Stimulated activated CD4-positive, alpha-beta T cell treated with anti-CD3 and anti-CD28 coated beads, Interleukin-2, amount 100 ng/mL, for 48 hours (primary cell): ENCODE measurements at places on chromosomes 12 and 14.

DNA sequence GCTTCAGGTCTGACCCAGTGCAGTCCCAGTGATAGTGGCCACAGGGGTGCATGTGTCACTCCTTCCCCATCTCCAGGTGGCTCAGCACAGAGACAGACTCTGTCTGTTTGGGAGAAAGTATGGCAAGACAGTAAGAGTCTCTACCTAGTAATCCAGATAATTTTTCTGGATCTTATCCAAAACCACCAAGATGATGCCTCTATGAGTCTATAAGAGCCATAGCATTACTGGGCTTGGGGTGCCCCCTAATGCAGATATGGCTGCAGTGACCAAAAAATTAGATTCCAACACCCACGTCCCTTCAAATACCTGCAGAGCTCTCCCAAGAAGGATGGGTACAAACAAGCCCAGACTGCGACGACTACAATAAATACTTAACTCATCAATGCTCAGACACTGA is 123.8 kb downstream of the GRIP1 start:
- DNase-seq, result no peak

DNA sequence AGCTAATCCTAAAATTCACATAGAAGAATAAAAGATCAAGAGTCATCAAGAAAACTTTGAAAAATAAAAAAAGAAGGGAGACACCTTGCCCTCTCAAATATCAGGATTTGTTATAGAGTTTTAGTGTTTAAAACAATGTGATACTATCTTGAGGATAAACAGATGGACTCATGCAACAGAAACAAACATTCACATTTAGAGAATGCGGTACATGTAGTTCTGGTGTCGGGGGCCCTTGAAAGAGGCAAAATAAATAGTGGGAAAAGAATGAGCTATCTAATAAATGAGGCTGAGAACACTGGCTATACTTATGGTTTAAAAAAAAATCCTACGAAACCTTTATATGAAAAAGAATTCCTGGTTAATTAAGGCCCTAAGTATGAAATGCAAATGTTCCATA is 127.7 kb downstream of the LLPH start:
- no peak for DNase-seq

DNA sequence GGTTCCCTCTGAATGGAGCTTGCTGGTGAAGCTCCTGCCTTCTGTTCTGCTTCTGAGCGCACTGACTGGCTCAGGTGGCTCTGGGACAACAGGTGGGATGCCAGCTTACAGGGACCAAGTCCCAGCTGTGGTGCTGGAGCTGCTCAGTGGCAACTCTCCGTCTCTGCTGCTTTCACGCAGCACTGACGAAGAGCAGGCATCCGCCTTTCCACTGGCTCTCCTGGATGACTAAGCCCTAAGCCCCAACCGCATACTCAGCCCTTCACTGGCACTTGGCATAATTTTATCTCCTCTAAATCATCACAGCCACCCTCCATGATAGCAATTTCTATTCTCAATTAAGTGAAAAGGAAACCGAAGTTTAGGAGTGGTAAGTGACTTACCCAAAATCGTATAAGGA is 3.7 kb upstream of the RTL1 start:
- no peak for DNase-seq

GRCh38 chr12:28316049-28316448 is 125.8 kb downstream of the CCDC91 start:
- DNase-seq, result no peak

DNA sequence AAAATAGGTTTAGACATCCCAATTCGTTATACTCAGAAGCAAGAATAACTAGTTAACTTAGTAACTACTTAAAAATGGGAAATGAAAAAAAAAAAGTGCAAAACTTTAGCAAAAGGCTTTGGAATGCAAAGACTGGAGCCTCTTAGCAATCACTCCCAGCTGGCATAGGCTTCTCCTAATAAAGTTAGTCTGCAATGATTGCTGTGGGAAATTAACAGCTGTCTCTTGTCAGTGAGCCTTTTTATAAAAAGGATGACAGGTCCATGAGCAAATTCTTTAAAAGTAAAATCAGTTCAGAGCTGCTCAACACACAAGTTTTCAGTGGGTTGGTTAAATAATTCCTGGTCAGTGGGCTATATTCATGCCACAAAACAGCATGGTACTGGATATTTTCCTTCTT is 7.4 kb upstream of the SYCP3 start:
- DNase-seq, result no peak

DNA sequence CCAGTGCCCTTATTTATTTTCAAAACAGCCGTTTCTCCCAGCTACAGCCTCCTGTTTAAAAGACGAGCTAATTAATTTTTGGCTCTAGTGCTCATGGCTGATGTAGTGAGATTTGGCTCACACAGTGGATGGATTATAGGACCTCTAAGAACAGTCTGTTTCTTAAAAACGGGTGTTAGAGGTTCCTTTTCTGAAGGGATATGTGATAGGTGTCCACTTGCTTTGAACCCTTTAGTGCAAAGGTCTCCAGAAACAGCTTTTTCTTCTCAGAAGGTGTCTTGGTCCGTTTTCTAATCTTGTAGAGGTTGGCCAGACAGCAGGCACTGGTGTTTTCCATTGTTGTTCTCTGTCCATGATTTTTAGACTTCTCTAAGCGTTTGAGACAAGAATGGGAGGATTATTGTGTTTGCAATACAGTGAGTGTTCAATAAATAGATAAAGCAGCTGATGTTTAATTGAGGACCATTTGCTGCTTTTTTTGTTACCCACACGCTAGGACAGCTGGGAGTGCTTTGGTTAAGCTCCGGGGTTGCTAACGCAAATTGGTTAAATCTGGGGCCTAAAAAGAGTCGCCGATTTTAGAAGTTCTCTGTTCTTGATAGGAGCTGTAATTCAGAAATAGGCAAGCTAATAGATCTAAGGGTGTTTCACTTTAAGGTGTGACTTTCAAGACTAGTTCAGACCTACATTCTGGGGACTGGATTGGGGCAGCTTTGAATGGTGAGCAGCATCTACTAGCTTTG is 1.0 kb downstream of the BORCS5 start:
- DNase-seq, result no peak

- no peak for DNase-seq
Measured at GRCh38 chr14:96094211-96094610, 55.0 kb downstream of the C14orf132 start.

GRCh38 chr12:45933504-45933903 is 56.9 kb downstream of the SCAF11 start:
- no peak for DNase-seq

DNA sequence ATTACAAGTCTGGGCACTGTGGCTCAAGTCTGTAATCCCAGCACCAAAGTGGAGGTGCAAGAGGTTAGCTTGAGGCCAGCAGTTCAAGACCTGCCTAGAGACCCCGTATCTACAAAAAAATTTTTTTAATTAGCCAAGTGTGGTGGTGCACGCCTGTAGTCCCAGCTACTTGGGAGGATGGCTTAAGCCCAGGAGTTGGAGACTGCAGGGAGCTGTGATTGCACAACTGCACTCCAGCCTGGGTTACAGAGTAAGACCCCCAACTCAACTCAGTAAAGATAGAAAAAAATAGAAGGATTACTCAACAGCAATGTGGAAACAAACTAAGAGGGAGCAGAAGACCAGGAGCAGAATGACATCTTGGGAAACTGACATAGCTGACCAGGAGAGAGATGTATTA is 13.3 kb downstream of the SBNO1 start:
- DNase-seq, result no peak

GRCh38 chr12:28053564-28053963 is 81.0 kb upstream of the PTHLH start:
- DNase-seq, result no peak

- no peak for DNase-seq
Measured at GRCh38 chr14:73173092-73173735, 36.9 kb downstream of the PSEN1 start.

DNA sequence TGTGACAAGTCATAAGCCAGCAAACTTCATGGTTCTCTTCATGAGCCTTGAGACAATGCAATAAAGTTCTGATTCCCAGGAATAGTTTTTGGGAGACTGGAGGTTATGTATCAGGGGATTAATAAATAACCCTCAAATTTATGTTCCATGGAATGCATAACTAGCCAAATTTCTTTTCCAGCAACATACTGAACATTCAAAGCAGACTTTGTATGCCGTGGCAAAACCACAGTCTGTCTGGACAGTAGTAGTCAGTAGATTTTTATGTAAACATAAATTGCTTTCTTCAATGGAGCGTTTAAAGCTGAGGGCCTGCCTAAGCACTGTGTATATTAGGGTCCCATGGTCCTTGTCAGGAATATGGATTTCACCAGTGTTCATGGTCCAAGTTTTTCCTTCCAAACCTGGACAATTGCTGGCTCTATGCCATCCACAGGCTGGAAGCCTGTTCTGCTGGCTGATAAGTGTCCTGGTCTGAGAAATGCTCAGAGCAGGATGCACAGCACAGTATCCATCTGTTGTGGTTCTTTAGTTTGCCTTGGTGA is 144.9 kb downstream of the SRGAP1 start:
- no peak for DNase-seq

DNA sequence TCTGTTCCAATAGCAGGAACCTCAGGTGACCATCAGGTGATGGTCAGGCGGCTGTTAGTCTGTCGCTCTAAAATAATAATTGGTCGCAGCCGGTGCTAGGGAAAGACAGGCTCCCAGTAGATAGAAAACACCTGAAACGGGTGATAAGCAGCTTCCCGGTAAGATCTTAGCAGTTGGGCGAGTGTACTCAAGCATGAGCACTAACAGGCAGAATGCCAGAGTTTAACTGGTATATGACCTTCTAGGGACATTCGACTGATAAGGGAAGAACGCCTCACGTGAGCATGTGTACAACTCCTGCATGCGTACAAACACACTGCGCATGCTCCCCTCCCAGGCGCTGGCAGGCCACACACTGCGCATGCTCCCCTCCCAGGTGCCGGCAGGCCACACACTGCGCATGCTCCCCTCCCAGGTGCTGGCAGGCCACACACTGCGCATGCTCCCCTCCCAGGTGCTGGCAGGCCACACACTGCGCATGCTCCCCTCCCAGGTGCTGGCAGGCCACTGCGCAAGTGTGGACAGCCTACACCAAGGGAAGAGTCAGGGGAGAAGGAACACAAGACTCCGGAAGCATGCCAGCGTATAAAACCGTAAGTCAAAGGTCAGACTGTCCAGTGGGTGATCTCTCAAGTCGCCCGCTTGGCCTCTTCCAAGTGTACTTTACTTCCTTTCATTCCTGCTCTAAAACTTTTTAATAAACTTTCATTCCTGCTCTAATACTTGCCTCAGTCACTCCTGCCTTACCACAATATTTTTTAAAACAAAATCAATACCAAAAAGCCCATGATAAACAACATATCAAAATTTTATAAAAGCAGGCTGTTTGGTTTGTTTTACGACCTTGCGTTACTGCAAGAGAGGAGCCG is 24.5 kb downstream of the GPRC5D start:
- peak; percentile 35 for DNase-seq

- no peak for DNase-seq
Measured at GRCh38 chr12:21759737-21760136, 14.8 kb downstream of the KCNJ8 start.

GRCh38 chr12:1474574-1475153 is 119.7 kb downstream of the FBXL14 start:
- no peak for DNase-seq

GRCh38 chr14:102928412-102929240 is 6.2 kb downstream of the AMN start:
- DNase-seq, result no peak

GRCh38 chr12:116538682-116539305 is 20.4 kb upstream of the MAP1LC3B2 start:
- DNase-seq, result no peak

DNA sequence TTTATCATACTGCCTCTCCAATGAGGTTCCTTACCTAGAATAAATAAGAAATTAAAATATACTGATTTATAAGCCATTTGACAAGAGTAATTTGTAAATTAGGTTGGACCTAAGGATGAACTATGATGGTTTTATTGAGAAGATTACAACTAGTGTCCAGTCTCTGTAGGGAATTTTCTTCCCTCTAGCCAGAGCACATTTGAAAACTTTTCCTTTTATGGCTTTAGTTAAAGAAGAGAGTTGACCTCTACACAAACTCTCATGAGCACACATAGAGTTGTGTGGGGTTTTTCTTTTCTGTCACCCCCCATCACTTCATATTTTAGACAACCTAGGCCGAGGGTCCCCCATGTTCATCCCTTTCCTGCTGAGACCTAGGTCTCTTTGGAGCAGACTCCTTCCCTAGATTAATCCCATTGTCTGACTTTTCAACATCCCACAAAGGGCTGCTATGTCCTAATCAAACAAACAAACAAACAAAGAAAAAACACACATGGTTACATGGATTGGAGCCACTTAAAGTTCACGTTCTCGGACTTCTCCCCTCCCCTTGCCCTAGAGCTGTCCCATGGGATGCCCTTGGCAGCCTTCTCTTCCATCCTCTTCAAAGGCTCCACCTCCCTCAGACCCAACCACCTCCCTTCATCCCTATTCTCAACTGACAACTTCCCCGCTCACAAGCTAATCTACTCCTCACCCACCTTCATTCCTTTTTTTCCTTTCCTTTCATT is 40.7 kb downstream of the GPR135 start:
- DNase-seq, result no peak

DNA sequence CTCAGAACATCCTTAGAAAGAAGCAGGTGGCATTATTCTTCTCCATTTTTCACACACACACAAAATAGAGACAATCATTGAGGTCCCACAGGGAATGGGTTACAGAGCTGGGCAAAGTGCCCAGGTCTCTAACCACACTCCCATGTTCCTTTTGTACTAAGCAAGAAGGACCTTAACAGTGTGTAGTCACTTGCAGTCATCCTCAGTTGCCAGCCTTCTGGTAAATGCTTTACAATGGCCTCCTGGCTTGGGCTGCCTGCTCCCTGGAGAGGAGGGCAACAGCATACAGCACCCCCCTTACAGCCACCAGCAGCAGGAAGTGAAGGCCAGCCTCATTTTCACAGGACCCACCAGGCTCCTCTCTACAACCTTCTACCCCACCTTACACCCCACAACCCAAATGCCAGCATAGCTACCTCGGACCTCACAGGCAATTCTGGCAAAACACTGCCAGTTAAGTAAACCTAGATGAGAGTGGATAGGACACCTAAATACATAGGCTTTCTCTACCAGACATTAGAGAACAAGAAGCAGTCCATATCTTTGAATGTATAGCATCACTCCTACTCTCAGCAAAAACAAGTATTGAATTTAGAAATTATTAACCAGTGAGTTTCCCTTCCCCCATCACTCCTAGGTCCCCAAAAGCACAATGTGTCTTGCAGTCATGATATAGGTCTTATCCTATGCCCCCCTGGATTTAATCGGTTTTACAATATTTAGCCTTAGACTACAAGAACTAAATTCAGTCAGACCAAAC is 88.1 kb downstream of the PPP2R5E start:
- DNase-seq, result no peak
